Anterior cingulate cortex (tissue), 58 donors: ENCODE measurements at places on chromosomes 12 and 14.
A peak's percentile ranks its signal among the peaks of the same experiment; 100 is the strongest.

DNA sequence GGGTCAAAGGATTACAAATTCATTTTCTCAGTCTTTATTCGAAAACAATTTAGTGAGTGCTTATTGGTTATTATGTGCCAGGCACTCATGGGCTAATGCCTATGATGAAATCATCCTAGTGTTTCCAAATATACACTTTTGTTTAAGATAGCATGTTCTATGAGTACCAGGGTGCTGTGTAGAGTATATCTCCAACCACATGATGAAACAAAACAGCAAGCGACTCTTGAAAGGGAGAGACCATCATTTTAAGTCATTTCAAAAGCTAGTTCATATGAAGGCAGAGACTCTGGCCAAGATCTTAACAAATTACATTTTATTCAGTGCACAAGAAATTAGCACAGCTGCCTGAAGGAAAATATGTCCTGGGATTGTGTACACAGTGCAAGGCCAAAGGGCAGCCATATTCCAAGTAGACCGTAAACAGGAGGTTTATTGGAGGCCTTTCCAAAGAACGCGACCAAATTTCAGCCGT is 204.2 kb downstream of the EFCAB11 start:
- DNase-seq: no peak

DNA sequence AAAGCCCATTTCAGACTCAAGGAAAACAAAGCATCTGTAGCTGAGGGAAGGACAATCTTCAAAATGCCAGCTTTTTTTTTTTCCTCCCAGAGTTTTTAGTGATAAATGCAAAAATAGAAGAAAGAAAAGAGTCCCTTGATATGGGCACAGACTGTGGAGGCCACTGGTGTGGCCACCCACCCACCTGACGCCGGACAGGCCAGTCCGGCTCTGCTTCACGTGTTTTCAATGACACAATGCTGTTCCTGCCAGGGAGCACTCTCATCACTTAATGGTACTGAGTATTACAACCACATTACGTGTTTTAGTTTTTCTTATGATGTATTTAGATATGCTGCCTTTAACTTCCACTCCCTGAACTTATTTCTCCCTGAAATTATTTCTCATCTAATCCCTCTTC is 155.7 kb upstream of the HIF1A start:
- no peak for DNase-seq

DNA sequence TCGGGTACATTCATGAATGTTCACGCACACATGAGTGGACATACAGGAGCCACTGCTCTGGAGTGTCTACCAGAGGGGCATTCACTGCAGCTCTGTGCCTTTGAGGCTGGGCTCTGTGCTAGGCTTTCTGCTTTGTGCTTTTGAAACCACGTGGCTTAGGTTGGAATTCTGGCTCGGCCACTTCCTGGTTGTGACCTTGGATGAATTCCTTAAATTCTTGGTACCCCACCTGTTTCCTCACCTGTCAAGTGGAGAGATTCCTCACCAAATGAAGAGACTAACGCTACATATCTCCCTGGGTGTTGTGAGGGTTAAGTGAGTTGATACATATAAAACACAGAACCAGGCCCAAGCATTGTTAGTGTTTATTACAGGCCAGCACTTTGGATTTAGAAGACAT is 842.8 kb downstream of the VRK1 start:
- no peak for DNase-seq

DNA sequence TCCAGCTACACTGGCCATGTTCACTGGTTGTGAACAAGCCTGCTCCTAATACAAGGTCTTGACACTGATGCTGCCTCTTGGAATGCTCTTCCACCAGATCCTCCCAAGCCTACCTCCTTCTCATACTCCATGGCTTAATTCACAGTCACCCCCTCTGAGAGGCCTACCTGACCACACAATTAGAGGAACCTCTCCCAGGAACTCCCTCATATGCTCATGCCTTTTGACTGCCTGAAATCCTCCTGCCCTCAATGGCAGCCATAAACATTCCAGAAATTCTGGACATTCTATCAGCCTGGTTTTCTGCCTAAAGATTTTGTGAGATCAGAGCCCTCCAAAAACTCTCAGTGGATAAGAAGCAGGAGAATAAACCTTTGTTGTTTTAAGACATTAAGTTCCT is 340.2 kb downstream of the C12orf75 start:
- no peak for DNase-seq

DNA sequence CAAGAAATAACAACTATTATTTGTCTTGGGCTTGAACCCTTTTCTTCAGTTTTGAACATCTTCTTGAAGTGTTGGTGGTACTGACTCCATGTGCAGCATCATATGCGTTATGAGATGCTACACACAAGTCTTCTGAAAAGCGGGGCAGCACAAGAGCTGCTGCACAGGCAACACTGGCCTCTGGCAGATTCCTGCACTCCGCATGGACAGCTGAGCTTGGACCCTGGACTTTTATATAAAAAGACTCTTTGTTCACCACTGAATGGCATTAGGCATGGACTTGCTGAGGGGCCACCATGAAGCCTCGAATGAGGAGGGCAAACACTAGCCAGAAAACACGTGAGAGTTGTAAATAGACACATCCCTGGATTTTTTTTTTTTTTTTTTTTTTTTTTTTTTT is 210.8 kb upstream of the NPAS3 start:
- DNase-seq: no peak

GRCh38 chr12:49293056-49293956 is 1.6 kb upstream of the PRPH start:
- no peak for DNase-seq

GRCh38 chr12:104643093-104643818 is 186.5 kb downstream of the CHST11 start:
- no peak for DNase-seq

DNA sequence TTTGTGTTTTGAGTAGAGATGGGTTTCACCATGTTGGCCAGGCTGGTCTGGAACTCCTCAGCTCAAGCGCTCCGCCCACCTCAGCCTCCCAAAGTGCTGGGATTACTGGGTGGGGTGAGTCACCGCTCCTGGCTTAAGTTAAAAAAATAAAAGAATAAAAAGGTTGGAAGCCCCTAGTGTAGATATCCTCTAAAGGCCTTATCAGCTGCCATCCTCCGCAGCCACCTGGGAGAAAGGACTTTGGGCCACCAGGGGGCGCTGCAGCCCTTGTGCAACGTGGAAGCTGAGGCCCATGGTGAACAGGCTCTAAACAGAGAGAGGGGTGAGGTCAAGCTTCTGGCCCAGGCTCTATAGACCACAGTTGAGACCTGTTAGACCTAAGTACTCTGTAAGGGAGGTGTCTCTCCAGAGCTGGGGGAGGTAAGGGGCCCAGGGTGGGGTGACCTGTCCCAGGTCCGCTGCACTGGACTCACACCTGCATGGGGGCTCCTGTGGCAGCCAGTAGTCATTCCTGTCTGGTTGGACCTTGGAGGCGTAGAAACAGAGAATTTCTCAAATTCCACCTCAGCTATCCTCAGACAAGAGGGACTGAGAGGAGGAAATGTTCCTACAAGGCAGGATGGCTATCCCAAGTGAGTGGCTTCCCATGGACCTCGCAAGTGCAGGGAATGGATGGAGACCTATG is 14.0 kb upstream of the RACGAP1 start:
- peak; percentile 72 for DNase-seq

DNA sequence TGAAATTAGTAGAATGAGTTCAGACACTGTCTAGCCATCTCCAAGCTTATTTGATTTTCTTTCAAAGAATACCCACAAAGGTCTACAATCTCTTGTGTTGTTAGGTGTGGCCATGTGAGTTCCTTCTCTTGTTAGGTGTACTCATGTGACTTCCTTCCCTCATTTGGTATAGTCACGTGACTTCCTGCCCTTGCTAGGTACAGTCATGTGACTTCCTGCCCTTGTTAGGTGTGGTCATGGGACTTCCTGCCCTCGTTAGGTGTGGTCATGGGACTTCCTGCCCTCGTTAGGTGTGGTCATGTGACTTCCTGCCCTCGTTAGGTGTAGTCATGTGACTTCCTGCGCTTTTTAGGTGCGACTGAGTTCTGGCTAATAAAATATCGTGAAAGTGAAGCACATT is 179.6 kb downstream of the TMX1 start:
- DNase-seq: no peak

- no peak for DNase-seq
Observed at GRCh38 chr12:75120311-75120711, 89.3 kb downstream of the KCNC2 start.

GRCh38 chr14:99817331-99817730 is 24.1 kb downstream of the EML1 start:
- no peak for DNase-seq

DNA sequence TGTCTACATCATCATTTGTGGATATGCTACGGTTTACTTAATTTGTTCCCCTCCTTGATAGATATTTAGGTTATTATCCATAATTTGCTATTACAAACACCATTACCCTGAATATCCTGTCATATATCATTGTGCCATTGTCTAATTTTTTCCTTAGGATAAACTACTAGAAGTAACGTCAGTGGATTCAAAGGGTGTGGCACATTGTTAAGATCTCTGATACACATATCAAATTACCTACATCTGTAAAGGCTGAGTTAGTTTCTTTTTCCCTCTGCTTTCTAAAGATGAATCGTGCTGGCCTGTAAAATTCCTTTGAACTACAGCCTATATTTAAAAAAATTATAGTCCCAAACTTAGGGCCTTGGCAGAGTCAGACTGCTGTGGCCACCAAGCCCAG is 53.9 kb upstream of the STRN3 start:
- DNase-seq: no peak

DNA sequence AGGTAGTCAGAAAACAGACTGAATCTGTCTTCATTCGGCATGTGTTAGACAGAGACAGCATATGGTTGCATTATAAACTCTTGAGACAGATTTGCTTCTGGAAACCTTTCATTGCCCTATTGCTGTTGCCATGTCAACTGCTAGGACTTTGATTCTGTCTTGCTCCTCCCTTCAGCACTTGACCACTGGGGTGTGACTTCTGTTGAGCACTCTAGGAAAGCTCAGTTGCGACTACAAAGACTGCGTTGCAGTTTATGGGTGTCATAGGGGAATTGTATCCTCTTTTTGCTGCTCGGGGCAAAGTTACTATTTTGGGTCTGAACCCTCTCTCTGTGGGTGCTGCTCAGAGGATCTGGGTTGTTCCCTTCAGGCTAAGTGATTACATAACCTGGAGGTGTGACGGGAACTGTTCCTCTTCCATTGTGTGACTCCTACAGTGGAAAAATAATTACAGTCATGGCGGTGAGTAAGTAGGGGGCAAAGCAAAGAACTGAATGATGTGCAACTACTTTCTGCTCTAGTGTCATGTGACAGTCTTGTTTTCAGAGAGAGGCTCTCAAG is 44.3 kb upstream of the TRIM9 start:
- DNase-seq: no peak

DNA sequence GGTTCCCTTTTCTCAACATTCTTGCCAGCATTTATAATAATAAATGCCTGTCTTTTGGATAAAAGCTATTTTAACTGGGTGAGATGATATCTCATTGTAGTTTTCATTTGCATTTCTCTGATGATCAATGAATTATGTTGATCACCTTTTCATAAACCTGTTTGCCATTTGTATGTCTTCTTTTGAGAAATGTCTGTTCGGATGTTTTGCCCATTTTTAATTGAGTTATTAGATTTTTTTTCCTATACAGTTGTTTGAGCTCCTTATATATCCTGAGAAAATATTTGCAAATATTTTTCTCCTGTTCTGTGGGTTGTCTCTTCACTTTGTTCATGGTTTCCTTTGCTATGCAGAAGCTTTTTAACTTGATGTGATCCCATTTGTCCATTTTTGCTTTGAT is 8.1 kb upstream of the LIMA1 start:
- DNase-seq: no peak

GRCh38 chr12:29818916-29819623 is 35.3 kb upstream of the TMTC1 start:
- no peak for DNase-seq

DNA sequence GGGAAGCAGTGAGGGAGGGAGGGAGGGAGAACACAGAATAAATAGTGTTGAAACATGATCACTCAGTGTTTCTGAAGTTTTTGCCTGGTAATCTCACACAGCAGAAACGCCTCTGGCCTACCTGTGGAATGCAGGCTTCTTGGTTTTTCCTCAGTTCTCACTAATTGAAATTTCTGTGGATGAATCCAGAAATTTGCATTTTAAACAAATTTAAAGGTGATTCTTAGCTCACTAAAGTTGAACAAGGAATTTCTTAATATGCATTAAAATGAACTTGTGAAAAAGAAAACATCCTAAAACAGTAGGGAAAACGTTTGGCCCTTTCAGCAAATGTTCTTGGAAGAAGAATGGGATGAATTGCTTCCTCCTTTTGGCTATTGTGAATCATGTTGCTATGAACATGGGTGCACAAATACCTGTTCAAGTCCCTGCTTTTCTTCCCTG is 1.4 kb downstream of the RNASE9 start:
- no peak for DNase-seq

GRCh38 chr14:102903889-102904512 is 18.5 kb upstream of the AMN start:
- DNase-seq: no peak

- no peak for DNase-seq
Observed at GRCh38 chr12:108571609-108572165, 9.3 kb downstream of the ISCU start.

DNA sequence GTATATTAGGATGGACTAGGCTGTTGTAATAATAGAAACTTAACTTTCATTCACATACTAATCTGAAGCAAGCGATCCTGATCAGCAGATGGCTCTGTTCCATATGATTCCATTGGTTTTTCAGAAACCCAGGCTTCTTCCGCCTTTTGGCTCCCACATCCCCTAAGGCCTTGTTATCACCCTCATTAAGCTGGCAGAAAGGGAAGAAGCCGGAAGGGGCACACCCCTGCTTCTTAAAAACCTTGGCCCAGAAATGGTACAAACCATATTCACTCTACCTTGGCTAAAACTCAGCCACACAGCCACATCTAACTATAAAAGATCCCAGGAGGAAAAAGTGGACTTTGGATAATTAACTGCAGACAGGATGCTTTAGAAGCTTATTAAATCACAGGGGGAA is 329.2 kb downstream of the PCNX1 start:
- DNase-seq: no peak

DNA sequence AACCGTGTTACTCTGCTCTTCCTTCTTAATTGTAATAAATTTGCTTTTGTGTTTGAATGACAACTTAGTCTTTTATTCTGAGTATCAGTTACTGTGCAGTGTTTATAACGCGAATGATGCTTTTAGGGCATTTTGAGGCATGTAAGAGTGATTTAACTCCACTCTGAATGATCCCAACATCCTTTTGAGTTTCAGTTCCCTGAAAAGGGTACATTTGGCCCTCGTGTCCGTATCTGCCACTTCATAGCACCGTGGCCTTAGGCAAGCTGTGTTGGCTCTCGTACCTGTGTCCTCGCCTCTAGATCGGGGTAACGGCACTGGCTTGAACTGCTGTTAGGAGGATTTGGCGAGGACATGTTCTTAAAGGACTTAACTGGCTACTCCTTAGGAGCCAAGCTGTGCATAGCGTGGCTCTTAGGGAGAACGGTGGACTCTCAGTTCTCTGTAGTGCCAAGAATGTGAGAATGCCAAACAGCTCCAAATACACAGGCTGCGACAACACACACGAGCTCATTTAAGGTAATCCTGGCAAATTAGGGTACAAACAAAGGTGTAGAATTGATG is 92.0 kb downstream of the PPP2R5C start:
- no peak for DNase-seq

- no peak for DNase-seq
Observed at GRCh38 chr12:110791589-110791988, 48.9 kb upstream of the PPP1CC start.
